Naive thymus-derived CD8-positive, alpha-beta T cell (primary cell): ENCODE measurements at places on chromosomes 3 and 15.

DNA sequence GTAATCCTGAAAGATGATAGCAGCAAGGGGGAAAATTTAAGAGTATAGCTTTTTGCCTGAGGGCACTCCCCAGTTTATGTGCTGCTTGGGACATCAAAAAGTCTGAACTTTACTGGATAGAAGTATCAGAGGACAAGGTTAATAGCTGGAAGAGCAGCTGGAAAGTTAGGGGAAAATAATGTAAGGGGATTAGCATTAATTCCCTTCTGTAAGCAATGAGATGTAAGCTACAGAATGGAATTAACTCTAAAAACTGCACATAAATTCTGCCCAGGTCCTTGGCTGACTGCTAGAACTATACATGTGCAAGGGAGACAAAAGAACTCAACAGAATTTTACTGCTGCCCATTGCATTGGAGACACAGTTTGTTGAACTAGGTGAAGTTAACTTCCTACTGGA is 55.6 kb downstream of the ATP11B start:
- DNase-seq, result no peak

DNA sequence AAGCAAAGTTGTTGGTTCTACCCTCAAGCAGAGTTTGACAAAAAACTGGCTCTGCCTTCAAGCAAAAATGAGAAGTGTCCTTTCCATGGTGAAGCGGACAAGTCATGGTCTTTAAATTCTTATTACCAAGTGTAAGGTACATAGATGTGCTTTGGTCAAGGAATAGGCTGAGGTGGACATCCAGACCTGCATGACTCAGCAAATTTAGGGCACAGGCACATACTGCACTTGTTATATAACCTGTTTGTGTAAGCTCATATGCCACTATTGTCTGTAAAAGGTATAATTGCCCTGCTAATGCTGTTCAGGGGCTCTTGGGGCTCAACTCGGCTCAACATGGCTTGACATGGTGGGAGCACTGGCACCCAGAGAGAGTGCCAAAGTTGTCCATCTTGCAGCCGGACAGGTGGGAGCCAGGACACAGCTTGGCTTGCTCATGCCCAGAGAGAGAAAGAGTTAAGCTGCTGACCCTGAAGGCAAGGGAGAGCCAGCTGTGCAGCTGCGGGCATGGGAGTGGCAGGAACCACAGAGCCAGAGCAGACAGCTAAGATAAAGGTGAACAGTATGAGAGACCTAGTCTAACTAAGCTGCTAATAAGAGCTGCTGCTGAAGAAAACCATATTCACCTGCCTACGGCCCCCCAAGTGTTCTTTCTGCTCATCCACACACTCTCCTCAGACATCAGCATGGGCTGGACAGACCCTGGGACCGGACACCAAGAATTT is 17.7 kb downstream of the MCCC1 start:
- no peak for DNase-seq

GRCh38 chr15:39592500-39592899 is 11.6 kb downstream of the THBS1 start:
- DNase-seq, result no peak

- no peak for DNase-seq
Observed at GRCh38 chr3:20047976-20048883, 8.0 kb downstream of the KAT2B start.

DNA sequence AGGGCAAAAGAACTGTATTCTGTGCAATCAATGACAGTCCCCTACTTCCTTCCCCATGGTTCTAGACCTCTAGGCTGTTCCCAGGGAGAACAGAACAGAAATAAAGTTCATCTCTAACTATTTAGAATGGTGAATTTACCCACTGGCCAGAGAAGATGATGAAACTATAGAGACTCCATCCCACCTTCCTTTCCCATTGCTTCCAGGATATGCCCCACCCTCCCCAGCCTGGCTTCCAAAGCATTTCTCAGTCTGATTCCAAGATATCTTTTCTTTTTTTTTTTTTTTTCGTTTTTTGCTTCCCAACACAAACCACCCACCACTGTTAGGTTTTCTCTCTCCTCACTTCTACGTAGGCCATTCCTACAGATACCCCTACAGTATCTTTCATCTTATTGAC is 25.1 kb upstream of the SMAD3 start:
- no peak for DNase-seq
